Effector CD4-positive, alpha-beta T cell (primary cell): ENCODE measurements at places on chromosomes 7 and 10.
A peak's percentile ranks its signal among the peaks of the same experiment; 100 is the strongest.

DNA sequence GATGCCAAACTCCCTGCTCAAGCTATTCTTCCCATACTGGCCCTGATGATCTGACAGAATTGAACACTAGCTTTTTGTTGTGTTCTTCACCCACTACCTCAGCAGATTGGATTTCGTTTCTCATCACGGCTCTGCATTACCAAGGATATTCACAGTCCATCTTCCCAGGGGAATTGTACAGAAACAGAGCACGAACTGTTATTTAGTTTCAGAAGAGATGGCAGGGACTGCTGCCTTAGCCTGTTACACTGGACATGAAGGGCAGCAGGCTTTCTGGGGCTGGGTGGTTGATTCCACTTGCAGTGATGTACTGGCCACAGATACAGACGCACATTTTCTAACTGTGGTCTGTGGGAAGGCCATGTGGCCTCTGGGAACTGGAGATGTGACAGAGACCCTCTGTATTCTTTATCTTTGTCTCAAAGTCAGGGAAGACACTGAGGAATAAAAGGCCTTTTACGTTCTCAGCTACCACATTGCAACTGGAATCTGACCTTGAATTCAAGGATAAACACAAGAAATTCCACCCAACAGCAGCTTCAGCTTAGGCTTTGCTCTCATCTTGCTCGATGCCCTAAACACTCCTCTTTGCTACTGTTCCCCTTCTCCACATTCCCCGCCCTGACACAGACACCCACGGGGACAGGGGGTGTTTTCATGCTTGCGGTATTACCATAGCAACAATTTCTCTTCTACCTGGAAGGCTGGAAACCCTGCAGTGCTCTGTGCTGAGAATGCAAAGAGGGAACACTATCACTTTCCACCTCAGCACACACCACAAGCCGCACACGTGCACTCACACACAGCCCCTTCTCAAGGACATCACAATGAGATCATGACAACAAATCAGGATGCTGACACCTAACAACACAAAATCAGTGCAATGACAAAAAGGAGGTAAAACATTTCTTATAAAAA, 81.7 kb downstream of the RNF216 start:
- peak; percentile 64 for DNase-seq

- DNase-seq = peak; percentile 63
Observed at GRCh38 chr10:71748671-71749191, 24.6 kb downstream of the VSIR start.

- no peak for DNase-seq
Observed at GRCh38 chr10:102813017-102813541, 24.1 kb downstream of the CYP17A1 start.

GRCh38 chr7:119640326-119640725, 632.6 kb upstream of the KCND2 start:
- no peak for DNase-seq

DNA sequence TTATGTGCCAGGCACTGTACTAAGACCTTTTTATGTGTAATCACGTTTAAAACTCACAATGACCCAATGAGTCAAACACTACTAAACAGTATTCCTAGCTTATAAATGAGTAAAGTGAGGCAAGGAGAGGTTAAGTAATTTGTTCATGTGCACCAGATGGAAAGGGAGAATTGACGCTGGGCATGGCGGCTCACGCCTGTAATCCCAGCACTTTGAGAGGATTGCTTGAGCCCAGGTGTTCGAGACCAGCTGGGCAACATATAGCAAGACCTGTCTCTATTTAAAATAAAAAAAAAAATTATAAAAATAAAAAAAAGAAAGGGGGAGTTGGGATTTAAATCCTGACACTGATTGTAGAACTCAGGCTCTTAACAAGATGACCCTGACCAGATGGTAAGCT, 46.7 kb upstream of the DLG5 start:
- no peak for DNase-seq

- no peak for DNase-seq
Observed at GRCh38 chr10:47248386-47249090, 51.5 kb upstream of the GDF10 start.

GRCh38 chr10:51095444-51095843, 21.2 kb downstream of the PRKG1 start:
- no peak for DNase-seq

DNA sequence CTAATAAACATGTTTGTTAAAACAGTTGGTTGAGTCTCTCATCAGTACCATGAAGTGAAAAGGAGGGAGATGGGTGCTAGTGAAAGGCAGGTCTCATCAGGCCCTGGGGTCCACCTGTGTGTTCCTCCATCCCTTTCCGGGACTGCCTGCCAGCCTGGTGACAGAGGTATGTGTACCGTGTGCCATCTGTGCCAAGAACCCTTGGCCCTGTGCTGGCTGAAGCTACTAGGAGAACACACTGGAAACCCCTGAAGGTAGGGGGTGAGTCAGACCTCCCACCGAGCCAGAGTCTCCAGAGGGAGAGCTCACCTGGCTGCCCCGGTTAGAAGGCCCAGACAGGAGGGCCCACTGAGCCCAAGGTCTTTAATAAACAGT, 2.3 kb downstream of the DDIT4 start:
- DNase-seq = no peak

DNA sequence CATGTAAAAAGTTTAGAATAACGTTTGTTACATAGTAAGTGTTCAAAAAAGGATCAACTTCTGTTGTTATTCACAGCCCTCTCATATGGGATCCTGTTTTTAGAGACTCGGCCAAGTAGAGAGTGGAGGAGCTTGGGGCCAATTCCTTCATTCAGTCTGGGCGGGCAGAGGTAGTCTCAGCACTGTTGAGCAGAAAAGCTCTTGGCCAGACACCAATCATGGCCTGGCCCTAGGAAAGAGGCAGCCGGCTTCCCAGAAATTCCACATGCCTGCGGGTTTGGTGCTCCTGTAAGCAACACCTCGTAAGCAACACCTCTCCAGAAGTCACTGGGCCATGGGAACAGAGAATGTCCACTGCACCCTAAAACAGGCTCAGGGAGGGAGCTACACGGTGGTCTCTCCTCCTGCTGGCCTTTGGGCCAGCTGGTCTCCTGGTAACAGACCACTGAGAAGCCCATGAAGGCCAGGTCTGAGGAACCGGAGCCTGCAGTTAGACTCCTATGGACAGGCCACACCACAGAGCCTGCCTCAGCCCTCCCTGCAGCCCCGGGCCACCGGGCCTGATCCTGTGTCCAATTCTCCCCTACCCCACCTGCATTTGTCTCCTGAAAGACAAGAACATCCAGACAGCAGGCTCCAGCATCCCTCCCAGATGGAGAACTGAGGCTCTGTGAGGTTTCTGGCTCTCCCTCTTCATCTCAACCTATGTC, 149.1 kb downstream of the GRID1 start:
- DNase-seq = no peak

- no peak for DNase-seq
Observed at GRCh38 chr7:712381-713138, 13.9 kb upstream of the DNAAF5 start.

GRCh38 chr7:141263983-141264382, 190.1 kb downstream of the TMEM178B start:
- no peak for DNase-seq

- DNase-seq = no peak
Observed at GRCh38 chr7:20964281-20964918, 177.7 kb upstream of the SP8 start.

DNA sequence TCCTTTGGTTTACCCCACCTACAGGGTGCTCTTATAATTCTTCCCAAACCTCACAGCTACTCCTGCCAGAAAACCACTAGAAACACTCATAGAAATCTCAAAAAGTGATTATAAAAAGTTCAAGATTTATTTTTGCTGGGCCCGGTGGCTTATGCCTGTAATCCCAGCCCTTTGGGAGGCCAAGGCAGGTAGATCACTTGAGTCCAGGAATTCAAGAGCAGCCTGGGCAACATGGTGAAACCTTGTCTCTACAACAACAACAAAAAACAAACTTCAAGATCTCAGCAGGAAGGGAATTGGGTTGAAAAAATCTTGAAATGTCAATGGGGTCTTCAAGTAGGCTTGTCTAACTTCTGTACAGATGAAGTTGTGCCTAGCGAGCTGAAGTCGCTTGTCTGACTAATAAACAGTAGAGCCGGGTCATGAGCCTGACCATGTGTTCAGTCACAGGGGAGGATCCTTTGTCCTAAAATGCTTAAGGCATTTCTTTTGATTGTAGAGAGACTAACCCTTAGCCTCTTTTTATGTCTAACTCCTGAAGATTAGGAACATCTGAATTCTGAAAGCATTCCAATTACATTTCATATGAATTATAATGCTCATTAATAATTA, 124.6 kb downstream of the NOC3L start:
- no peak for DNase-seq

- DNase-seq = no peak
Observed at GRCh38 chr10:49831352-49832035, 69.4 kb upstream of the OGDHL start.

- peak; percentile 20 for DNase-seq
Observed at GRCh38 chr10:68826764-68827591, at the start of gene STOX1. STOX1 (plus strand) TSS chr10:68827531; CDS start chr10:68827624, 93 bp downstream.

- no peak for DNase-seq
Observed at GRCh38 chr10:7609556-7609955, 57.2 kb downstream of the ITIH5 start.

- DNase-seq = no peak
Observed at GRCh38 chr10:5488272-5489161, 10.9 kb downstream of the CALML5 start.

DNA sequence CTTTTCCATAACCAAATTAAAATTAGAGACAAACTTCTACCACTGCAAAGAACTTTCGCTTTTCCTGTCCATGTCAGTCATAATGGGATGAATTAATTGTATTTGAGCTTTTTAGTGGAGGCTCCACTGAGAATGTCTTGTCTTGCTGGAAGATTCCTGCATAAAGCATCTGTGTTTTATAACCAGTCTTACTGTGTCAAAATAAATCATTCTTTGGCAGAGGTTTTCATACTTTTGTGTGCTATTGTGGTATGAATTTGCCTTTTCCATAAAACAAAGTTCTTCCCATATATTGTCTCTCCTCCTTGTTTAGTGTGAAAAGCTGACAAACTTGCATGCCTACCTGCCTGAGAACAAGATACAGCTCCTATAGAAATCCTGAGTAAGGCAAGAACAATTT, 124.8 kb upstream of the CCDC6 start:
- no peak for DNase-seq

- no peak for DNase-seq
Observed at GRCh38 chr10:45627412-45628048, 45.0 kb downstream of the ZFAND4 start.

GRCh38 chr10:16231176-16231575, 205.6 kb upstream of the PTER start:
- DNase-seq = no peak

- DNase-seq = no peak
Observed at GRCh38 chr7:128770233-128770632, 5.4 kb downstream of the OPN1SW start.

DNA sequence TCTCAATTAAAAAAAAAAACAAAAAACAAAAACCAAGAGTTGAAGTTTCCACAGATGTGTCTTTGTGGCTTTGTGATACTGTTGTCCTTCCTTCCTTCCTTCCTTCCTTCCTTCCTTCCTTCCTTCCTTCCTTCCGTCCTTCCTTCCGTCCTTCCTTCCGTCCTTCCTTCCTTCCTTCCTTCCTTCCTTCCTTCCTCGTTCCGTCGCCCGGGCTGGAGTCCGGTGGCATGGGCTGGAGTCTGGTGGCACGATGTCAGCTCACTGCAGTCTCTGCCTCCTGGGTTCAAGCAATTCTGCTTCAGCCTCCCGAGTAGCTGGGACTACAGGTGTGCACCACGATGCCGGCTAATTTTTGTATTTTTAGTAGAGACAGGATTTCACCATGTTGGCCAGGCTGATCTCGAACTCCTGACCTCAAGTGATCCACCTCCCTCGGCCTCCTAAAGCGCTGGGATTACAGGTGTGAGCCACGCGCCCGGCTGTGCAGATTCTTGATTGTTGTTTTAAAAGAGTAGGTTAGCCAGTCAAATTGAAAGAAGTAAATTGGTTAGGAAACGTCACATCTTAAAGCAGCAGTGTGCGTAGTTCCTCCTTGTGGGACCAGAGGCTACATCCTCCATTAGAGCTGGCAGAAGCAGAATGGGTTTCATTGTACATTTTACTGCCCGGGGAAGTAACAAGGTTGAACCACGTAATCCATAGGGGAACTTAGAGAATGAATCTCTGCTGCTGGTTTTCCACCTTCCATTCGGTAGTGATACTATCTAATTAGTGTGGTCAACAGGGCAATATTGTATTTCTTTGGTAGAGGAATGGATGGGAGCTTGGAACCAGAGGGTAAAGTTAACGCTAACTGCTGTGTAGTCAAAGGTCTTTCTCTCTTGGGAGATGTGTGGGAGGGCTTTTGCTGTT, 20.6 kb downstream of the DNAJB6 start:
- DNase-seq = no peak

DNA sequence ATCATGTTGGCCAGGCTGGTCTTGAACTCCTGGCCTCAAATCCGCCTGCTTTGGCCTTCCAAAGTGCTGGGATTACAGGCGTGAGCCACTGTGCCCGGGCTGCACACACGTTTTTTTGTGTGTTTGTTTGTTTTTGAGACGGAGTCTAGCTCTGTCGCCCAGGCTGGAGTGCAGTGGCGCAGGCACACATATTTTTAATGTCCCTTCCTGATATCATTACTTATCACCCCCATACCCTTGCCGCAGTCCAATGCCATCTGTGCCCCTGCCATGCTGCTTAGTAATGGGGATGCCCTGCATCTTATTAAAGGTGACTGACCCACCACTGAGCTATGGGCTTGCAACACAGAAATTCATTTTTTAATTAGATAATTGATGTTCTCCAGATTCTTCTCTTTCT, 180.7 kb downstream of the TEX36 start:
- DNase-seq = no peak

GRCh38 chr7:93579431-93579830, 4.9 kb upstream of the CALCR start:
- no peak for DNase-seq
